Gastroesophageal sphincter (tissue), 4 donors: ENCODE measurements at places on chromosomes 16 and 17. TPM values are rescaled to one million over a fixed set of nuclear protein-coding genes. Genes with fewer than 3 reads are reported as not detected.

MMP2 gene
- 246 TPM for total RNA-seq

NTN3 gene
- not detected for total RNA-seq

HIGD1B gene
- total RNA-seq, result 1.2 TPM

KRTAP9-8 gene
- total RNA-seq, result not detected
